ENCODE measurements at places on chromosomes 12 and 14. TPM values are rescaled to one million over a fixed set of nuclear protein-coding genes. Genes with fewer than 3 reads are reported as not detected.

Gene GRIN2B
- 3.3 TPM for total RNA-seq

Gene KRT73
- total RNA-seq = not detected

Gene TOMM20L
- total RNA-seq = not detected

Gene KERA
- total RNA-seq = 0.15 TPM

Gene NANOG
- total RNA-seq = 0.32 TPM

Gene APOF
- not detected for total RNA-seq

Gene NELL2
- 4.9 TPM for total RNA-seq

Gene RHEBL1
- not detected for total RNA-seq

DNA sequence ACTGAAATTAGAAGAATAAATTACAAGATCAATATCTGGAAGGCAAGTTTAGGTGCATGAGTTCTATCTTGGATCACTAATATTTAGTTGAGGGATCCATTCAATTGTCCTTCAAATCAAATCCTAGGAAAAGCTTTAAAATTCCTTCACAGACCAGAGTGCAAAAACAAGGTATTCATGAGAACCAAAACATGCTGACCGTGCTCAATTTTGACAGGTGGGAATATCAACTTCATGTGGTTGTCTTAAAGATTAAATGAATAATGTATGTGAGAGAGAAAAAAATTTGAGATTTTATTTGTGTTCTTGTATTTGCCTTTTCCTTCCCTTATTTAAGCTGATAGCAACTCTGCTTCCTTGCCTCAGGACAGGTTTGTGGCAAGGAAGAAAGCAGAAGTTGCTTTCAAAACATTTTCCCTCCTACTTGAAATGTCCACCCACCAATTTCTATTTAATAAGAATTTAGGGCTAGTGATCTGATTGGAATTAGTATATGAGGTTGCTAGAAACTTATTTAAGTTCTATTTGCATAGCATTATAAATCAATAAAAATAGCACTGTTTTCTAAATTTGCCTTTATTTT, 4.9 kb upstream of the PPP1R12A start:
- no peak overlapping the region for H3K27ac ChIP-seq
- H3K36me3 ChIP-seq = no peaks in the 10 kb centered on the region
- H3K4me3 ChIP-seq = no peak overlapping the region
- no peaks in the 10 kb centered on the region for H3K27me3 ChIP-seq
- no peaks in the 10 kb centered on the region for H3K4me1 ChIP-seq

DNA sequence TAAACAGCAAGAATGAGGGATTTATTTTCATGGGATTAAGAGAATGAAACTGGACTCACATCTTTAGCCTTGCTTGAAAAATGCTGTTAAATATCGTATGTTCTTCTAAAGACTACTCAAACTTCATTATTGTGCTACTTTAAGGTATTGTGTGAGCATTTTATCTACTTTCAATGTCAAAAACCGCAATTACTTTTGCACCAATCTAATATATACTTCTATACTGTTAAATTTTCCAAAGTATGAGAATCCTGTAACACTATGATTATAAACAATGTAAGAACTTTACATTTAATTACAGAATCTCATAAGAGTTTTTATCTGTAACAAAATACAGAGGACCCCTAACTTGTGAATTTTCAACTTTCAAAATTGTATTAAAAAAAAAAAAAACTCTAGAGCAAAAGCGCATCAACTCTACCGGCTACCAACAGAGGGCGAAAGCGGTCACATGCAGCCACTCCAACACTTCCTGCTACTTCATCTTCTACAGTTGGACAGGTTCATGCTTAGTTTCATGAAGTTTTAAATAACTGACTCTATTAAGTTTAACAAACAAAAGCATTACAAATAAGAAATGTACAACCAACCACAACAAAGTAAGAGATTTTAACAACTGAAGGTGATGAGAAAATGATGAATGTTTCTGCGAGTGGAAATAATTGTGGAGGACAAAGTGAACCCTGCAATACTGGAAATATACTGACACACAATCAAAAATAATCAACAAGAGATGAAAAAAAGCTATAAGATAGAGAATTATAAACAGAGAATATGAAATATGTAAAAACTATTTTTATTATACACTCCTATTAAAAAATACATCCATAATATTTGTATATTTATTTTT, 210.9 kb downstream of the MED13L start:
- H3K36me3 ChIP-seq = no peaks in the 10 kb centered on the region
- H3K4me1 ChIP-seq = no peaks in the 10 kb centered on the region
- H3K4me3 ChIP-seq = no peak overlapping the region
- H3K27ac ChIP-seq = no peak overlapping the region
- H3K27me3 ChIP-seq = no peaks in the 10 kb centered on the region

DNA sequence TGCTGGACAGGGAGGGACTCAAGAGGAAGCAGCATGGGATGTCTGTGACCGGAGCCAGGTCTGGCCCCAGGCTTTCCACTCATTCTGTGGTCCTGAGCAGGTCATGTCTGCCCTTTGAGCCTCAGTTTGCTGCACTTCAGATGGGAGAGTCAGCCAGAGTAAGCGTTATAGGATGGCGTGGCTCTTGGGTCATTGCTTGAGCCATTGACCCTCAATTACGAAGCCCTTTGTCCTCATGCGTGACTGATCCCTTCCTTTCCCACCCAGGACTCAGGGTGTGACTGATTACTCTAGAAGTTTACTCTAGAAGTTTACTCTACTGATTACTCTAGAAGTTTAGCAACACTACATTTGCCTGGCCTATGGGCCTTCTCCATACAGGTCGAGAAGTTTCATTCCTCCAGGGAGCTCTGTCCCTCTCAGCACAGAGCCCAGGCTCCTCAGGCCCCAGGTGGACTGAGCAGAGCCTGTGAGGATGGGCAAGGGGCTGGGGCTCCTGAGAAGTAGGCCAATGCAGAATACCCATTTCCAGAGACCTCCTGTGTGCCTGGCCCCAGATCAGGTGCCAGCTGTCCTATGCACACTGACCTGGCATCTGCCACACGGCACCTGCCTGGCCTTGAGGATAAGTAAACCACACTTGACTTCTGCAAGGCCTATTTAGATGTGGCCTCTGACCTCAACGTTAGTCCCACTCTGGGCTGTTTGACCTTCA, 7.6 kb upstream of the IFI27 start:
- no peak overlapping the region for H3K4me3 ChIP-seq
- no peaks in the 10 kb centered on the region for H3K27me3 ChIP-seq
- H3K36me3 ChIP-seq = no peaks in the 10 kb centered on the region
- DNase-seq = no peak

DNA sequence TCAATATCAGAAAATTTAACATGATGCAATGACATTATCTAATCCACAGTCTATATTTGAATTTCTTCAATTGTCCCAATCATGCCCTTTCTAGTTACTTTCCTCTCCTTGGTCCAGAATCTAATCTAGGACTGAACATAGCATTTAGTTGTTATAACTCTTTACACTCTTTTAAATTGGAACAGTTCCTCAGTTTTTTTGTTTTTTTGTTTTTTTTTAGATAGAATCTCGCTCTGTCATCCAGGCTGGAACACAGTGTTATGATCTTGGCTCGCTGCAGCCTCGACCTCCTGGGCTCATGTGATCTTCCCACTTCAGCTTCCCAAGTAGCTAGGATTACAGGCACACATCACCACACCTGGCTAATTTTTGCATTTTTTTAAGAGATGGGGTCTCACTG, 63.1 kb downstream of the RERG start:
- H3K4me1 ChIP-seq = no peaks in the 10 kb centered on the region
- H3K27ac ChIP-seq = no peak overlapping the region
- H3K36me3 ChIP-seq = no peaks in the 10 kb centered on the region
- no peaks in the 10 kb centered on the region for H3K27me3 ChIP-seq
- DNase-seq = no peak

- no peaks in the 10 kb centered on the region for H3K36me3 ChIP-seq
- peaks cover 7% of the 10 kb centered on the region for H3K4me1 ChIP-seq
- DNase-seq = no peak
Measured at GRCh38 chr12:45981075-45981837, 9.1 kb downstream of the SCAF11 start.

DNA sequence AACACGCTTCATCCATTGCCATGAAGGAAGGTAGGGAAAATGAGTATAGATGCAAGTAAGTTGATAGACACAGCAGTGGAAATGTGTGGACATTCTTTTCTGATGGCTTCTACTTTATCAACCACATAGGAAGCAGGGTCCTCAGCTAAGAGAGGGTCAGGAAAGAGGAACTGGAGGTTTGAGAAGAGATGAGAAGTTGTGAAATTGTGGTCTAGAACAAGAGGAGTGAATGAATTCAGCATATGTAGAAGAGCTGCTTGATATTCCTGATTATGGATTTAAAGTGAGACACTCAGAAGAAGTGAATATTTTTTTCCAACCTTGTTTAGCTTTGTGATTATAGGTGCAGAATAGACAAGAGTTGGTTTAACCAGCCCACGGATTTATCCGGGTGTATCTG, 128.5 kb downstream of the SLC15A5 start:
- H3K36me3 ChIP-seq = no peaks in the 10 kb centered on the region
- DNase-seq = no peak
- H3K4me1 ChIP-seq = no peaks in the 10 kb centered on the region
- H3K4me3 ChIP-seq = no peak overlapping the region
- no peak overlapping the region for H3K27ac ChIP-seq

DNA sequence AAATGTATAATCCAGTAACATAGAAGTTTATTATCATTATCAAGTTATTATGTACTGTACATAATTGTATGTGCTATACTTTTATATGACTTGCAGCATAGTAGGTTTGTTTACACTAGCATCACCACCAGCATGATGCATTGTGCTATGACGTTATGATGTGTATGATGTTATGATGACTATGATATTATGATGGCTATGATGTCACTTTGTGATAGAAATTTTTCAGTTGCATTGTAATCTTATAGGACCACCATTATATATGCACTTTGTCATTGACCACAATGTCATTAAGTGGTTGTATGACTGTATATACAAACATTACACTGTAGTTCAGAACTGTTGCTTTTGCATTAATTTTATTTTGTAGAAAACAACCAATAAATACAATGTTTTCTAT, 173.4 kb downstream of the PPFIA2 start:
- DNase-seq = no peak
- no peak overlapping the region for H3K27ac ChIP-seq
- no peaks in the 10 kb centered on the region for H3K36me3 ChIP-seq
- H3K4me3 ChIP-seq = no peak overlapping the region
- no peaks in the 10 kb centered on the region for H3K27me3 ChIP-seq
- H3K4me1 ChIP-seq = no peaks in the 10 kb centered on the region

GRCh38 chr12:111409403-111409779, 3.7 kb downstream of the SH2B3 start:
- H3K27me3 ChIP-seq = no peaks in the 10 kb centered on the region
- peak overlapping the region; percentile 89 for H3K27ac ChIP-seq
- no peak for DNase-seq
- H3K4me1 ChIP-seq = peaks cover 11% of the 10 kb centered on the region
- no peaks in the 10 kb centered on the region for H3K36me3 ChIP-seq
- peak overlapping the region; percentile 13 for H3K4me3 ChIP-seq
